Activated CD8-positive, alpha-beta memory T cell treated with anti-CD3 and anti-CD28 coated beads for 4 hours (primary cell): ENCODE measurements at places on chromosomes 1 and 21.

DNA sequence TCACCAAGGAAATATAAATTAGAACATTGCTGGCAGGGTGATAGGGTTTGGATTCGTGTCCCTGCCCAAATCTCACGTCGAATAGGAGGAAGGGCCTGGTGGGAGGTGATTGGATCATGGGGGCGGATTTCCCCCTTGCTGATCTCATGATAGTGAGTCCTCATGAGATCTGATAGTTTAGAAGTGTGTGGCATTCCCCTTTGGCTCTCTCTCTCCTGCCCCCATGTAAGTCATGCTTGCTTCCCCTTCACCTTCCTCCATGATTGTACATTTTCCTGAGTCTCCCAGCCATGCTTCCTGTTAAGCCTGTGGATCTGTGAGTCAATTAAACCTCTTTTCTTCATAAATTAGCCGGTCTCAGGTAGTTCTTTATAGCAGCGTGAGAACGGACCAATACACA is 60.6 kb downstream of the VPS26C start:
- DNase-seq, result no peak

DNA sequence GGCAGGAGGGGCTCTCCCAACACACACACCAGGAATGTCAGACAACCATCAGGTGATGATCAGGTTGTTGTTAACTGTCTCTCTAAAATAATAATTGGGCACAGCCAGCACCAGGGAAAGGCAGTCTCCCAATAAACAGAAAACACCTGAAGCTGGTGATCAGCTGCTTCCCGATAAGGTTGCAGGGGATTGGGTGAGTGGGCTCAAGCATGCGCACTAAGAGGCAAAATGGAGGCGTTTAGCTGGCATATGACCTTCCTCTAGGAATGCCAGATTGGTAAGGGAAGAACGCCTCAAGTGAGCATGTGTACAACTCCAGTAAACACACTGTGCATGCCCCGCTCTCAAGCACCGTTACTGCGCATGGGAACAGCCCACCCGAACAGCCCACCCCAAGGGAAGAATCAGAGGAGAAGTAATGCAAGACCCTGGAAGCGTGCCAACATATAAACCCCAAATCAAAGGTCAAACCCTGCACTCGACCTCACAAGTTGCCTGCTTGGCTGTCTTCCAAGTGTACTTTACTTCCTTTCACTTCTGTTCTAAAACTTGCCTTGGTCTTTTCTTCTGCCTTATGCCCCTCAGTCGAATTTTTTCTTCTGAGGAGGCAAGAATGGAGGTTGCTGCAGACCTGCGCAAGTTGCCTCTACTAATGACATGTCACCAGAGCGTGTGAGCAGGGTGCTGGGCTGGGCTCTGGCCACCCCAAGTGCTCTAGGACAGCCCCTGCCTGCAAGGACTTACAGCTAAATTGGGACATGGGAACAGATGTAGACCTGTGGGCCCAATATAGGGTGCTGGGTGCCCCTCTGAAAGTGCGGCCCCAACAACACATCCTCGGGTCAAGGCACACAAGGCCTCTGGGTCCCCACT is 200.8 kb downstream of the RHOU start:
- no peak for DNase-seq

DNA sequence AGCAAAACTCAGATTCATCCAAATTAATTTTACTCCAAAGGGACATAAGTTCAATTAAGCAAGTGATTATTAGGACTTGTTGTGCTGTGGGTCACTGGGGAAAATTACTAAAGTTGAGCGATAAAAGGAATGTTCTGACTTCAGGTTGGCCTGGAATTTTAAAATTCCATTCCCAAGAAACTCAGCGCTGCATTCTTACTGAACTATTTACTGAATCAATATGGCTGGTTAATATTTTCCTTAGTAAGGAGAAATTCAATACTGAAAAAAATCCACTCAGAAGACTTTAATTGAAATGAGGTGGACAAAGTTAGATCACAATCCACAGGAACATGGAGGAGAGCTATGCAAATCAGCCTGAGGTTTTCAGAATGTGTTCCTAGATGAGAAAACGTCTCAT is 578.9 kb upstream of the NR5A2 start:
- no peak for DNase-seq

GRCh38 chr1:177429234-177429633 is 258.5 kb downstream of the BRINP2 start:
- DNase-seq, result no peak

GRCh38 chr1:78171736-78172590 is 126.2 kb downstream of the GIPC2 start:
- DNase-seq, result no peak

- DNase-seq, result no peak
Observed at GRCh38 chr1:186429017-186429416, 31.9 kb downstream of the PDC start.

- DNase-seq, result no peak
Observed at GRCh38 chr1:7811476-7811875, 27.4 kb downstream of the PER3 start.

DNA sequence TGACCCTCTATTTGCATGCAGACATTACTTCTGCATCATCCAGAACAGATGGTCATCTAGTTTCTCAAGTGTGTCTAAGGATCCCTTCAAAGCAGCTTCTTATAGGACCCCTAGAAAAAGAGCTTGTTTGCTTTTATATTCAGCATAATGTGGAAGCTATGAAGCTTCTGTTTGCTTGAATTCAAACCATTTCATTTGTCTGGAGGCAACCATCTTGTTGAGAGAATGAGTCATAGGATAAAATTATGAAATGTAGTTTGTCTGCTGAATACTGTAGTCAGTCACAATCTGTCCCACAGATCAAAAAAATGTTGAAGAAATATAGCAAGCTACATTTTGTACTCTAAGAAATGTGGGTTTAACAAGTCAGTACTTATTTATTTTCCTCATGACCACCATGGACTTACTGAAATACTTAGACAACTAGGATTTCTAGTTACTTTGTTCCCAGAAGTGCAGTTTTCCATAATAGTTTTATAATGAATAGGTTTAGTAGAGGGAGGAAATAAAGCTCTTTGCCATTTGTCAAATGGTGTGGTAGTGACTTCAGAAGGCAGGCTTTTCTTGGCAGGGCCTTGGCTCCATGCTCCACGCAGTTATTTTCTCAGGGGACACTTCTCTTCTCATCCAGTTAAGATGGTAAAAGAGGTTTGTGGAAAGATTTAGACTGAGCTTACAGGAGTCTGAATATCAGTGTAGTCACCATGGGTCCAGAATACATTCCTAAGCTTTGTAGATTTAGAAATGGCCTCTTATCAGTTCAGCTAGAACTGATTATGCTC is 74.8 kb upstream of the DEPDC1 start:
- no peak for DNase-seq

- DNase-seq, result no peak
Observed at GRCh38 chr21:41664881-41665765, 101.7 kb downstream of the RIPK4 start.

DNA sequence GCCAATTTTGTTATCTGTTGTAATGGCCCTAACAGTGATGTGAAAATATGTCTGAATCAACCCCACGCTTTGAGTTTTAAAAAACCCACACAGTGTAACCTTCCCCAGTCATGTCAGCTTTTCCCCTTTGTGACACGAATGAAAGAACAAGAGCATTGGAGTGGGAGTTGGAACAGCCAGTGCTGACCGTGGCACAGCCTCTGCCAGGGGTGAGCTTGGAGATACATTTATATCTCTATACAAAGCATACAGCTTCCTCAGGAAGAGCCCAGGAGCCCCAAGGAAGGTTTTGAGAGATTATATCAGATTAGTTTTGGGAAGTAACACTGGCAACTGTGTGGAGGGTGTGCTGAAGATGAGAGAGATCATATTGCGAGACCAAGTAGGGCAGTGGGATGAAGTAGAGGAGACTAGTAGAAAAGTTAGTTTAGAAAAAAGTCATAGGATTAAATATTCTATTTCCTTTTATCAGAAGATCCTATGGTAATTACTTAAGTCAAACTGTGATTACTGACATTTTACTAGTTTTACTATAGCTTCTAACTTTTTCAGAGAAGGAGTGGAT is 15.9 kb downstream of the LRRC8B start:
- no peak for DNase-seq

DNA sequence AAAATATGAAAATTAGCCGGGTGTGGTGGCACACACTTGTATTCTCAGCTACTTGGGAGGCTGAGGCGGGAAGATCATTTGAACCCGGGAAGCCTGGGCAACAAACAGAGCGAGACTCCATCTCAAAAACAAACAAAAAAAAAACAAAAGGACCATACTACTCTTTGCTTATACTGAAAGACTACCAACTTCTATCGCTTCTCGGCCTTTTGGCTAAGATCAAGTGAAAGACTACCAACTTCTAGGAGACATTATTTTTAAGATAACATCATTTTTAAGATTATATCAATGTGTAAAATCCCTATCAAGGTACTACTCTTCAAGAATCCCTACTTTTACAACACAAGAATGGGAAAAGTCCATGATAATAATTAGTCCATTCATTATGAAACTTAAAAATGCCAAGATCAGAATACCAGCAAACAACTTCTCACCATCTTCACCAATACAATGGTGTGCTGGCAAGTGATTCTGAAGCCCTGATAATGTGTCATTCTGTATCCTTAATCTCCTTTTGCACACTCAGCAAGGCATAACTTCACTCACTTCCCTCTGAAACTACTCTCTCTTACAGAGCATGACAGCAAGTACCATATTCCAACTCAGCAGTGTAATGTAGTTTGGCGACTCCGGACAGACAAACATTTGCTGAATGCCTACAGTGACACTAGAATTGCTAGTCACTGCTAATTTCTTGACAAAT is 1.7 kb downstream of the PTP4A2 start:
- DNase-seq, result no peak
